Fibroblast of skin of right quadriceps (primary cell): ENCODE measurements at places on chromosomes 5 and 9.

DNA sequence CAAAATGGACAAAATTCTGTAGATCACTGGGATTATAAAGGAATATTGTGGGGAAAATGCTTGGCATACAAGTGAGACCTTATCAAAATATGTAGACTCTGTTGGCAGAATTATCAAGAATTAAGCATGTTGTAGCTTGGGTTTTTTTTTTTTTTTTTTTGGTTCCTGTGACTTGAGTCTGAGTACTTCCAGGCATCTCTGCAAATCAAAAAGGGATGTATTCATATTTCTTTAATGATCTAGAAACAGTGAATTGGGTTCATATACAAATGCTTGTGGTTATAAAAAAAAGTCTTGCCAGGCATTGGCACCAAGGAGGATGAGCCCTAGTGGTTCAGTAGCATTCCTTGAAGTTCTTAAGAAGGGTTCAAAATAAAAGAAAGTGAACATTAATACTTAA, 292.2 kb downstream of the ARHGAP26 start:
- no peak for DNase-seq

- no peak for DNase-seq
These were observed 597.7 kb downstream of the CCDC171 start for GRCh38 chr9:16150501-16150900.

DNA sequence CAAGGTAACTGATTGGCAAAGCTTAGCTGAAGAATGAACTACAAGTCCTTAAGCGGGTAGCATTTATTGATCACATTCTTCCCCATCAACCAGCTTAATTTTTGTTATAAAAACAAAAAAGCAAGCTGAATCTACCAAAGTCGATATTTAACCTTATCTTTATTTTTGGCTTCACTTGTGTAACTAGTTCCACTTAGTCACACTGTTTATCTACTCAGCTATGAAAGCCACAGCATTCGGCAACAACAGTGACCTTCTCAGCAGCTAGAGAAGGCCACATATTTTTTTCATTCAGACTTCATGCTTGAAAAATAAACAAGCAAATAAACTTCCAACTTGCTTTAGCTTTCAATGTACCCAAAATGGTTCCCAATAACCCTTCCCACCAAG, 69.4 kb downstream of the KLHL3 start:
- no peak for DNase-seq

DNA sequence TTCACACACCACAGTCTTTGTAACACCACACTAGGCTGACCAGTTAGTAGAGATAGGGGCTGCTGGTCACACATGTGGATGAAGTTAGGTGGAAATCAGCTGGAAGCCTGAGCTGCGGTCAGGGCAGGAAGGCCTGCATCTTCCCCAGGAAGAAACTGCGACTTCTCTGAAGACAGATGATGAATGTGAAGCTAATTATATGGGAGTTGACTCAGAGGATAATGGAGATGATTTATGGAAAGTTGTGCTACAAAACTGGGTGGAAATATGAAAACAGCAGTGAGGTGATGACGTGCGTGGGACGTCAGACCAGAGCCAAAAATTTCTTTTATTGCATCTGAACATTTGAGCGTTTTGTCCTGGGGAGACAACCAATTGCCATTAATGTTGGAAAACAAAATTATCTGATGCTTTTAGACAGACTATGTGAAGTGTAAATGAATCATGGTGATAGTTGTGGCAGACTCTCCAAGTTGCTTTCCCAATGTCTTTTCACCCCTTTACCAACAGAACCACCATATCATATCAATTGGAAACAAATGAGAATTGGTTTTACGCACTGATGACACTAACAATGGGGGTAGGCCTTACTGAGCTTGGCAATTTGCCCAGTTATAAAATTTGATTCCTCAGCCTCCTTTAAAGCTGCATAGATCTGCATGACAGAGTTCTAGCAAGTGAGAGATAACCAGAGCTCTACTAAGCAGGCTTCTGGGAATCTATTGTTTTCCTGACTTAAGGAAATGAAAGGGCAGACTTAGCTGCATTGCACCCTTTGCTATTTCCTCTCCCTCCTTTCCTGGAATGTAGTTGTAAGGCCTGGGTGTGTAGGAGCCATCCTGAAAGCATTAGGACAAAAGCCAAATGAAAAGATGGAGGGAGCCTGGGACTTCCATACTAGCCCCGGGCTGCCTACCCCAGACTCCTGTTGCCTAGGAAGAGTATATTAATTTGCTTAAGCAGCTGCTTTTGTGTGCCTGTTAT, 84.0 kb downstream of the RAB3C start:
- peak; percentile 55 for DNase-seq

DNA sequence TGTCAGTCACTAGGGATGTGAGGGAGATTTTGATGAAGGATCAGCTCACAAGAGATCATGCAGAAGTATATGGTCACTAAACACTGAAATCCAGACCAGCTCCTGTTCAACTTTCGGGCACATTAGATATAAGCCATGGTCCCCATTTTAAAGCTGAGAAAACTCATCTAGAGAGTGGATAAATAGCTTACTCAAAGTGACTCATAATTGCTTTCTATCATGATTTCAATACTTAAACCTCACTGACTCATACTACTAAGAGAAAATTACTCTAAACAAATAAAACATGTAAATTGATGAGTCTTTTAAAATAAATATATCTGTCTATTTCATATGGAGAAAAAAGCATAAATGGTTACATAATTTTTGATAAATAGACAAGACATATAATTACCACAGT, 567.7 kb downstream of the TLR4 start:
- no peak for DNase-seq

DNA sequence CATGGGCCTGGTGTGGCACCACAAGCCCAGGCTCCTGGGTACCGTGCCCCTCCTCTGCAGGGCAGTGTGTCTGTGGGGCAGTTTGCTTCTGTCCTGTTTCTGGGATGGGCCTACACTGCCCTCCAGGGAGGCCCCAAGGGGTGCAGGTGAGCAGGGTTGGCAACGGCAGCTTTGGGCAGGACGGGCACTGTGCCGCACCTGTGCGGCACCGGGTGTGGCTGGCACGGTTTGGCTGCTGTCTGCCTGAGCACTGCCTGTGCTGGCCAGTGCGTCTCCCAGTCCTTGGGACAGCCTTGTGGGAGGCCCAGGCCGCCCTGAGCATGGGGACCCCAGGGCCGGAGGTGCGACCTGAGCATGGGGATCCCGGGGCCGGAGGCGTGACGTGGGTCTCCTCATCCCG, 37.2 kb downstream of the RXRA start:
- DNase-seq: no peak

DNA sequence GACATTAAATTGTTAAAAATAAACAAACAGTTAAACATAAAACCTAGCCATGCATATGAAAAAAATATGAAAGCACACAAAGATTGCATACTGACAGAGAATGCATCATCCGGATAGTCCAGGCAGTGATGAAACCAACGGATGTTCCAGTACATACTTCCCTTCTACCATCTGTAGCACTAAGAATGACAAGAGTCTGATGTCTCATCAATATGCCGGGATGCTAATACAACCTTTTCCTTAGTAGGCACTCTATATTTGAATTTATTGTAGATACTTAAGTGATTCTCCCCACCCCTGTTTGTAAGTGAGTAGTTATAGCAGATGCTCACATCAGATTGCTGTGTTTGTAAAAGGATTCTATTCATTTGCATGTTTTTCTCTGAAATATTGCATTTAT, 571.2 kb upstream of the WWC1 start:
- DNase-seq: peak; percentile 65

- no peak for DNase-seq
These were observed 35.8 kb downstream of the PRKACG start for GRCh38 chr9:68978066-68978465.

DNA sequence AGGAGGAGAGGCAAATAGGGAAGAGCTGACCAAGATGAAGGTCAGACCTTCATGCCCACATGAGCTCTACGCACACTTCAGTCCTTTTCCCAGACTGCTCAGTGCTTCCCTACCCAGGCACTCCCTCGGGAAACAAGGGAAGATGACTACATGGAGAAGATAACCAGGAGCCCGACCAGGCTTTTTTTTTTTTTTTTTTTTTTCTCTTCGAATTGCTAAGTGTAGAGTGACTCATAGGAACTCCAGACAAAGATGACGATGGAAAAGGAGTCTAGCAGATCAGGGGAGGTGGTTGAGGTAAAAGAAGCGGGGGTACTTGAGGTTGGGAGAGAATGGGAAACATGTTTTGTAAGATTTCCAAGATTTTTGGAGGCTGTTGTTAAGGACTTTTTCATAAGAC, 526.1 kb downstream of the BNC2 start:
- peak; percentile 96 for DNase-seq

DNA sequence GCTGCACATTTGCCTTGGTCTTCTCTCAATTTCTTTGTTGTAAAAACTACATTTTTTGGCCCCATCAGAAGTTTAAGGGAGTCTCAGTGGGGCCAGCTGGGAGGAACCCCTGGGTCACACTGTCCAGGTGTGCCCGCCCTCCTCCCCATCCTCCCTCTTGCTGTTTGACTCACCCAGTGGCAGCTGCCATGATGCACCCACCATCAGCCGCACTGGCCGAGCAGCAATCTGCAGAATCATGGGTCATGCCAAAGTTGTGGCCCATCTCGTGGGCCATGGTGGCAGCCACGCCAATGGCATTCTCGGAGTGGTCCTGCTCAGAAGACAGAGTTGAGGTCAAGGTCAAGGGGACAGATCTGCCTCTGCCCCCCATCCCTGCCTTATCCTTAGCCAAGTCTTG, 45.5 kb downstream of the NIPAL4 start:
- no peak for DNase-seq

DNA sequence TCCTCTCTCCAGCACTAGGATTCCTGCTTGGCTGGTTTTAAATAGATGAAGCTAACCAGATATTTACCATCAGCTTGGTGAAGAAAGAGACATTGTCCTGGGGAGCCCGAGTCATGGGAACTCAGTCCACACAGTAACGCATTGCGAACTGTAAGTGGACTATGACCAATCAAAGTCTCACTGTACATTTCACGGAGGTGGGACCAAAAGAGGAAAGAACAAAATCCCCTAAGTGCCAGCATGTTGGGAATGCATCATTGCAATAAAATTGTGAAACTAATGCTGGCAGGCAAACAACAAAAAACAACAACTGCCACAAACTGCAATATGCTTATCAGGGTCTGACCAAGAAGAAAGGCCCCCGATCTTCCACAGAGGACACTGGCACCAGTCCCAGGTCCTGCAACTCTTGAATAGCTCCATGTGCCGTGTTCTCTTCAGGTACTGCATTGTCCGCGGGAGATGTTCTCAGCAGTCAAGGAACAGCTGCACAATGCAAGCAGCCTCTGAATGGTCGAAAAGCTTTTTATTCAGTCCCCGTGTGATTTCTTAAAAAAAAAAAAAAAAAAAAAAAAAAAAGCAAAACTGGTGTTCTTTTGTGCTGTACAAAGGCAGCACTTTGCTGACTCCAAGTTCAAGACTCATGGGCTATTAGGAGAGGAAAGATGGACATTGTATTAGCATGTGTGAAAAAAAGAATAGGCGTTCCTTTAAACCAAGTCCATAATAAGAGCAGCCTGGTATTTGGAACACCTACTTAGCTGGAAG, 38.1 kb downstream of the SEMA6A start:
- no peak for DNase-seq

DNA sequence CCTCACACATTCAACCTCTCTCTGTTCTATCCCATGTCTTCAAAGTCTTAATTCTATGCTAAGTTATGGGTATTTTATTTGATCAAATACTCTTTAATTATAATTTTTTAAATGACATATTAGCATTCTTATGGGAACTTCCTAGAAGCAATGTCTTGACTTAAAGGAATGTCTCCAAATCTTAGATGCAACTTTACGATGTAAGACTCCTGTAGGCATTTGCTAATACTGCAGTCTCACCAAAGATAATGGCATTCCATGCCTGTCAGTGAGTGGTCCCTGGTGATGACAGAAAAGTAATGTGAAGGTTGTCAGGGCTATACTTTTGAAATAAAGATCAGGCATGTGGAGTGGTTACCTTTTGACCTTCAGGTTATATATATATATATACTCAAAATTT, 1654.2 kb upstream of the WWC1 start:
- DNase-seq: no peak

- no peak for DNase-seq
These were observed 48.5 kb downstream of the RFX3 start for GRCh38 chr9:3477236-3477834.

DNA sequence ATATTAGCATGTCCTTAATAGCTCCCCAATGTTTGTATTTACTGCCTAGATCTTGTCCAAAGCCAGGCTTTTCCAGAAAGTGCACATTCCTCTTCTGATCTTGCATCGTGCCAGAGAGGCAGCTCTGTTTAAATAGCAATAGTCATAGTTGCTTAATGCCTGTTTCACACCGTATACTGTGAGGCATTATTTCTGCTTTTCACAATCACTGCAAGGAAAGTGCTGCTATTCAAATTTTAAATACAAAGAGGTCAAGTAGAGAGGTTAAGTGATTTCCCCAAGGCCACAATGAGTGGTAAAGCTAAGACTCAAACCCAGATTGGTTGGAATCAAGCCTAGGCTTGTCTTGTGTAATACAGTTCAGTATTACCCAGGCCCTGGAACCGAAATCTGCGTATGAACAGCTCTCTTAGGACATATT, 153.6 kb downstream of the SNX18 start:
- DNase-seq: peak; percentile 58

DNA sequence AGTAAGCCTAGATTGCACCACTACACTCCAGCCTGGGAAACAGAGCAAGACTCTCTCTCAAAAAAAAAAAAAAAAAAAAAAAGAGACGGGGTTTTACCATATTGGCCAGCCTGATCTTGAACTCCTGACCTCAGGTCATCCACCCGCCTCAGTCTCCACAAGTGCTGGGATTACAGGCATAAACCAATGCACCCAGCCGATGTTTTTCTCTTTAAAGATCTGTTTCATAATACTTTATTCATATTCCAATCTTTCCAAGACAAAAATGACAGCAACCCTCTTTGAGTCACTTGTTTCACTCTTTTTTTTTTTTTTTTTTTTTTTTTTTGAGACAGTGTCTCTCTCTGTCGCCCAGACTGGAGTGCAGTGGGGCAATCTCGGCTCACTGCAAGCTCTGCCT, 13.6 kb upstream of the LMNB1 start:
- no peak for DNase-seq

DNA sequence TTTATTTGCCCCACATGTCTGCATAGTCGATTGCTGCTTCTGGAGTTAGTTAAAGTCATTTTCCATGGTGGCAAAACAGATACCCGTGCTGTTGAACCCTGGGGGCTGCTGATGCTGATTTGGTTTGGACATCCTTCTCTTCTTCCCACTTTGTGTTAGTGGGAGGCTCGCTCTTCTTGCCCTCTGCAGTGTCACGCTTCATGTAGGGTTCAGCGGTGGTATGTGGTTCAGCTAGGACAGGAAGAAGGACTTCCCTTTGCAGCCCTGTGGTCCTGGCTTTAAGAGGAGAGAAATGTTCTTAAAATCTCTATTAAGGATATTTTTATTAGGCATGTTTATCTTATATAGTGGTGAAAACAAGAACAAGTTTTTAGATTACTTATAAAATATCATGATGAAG, 36.2 kb downstream of the SLC36A1 start:
- no peak for DNase-seq
